ENCODE measurements at places on chromosomes 4 and X. TPM values are rescaled to one million over a fixed set of nuclear protein-coding genes. Genes with fewer than 3 reads are reported as not detected.

DNA sequence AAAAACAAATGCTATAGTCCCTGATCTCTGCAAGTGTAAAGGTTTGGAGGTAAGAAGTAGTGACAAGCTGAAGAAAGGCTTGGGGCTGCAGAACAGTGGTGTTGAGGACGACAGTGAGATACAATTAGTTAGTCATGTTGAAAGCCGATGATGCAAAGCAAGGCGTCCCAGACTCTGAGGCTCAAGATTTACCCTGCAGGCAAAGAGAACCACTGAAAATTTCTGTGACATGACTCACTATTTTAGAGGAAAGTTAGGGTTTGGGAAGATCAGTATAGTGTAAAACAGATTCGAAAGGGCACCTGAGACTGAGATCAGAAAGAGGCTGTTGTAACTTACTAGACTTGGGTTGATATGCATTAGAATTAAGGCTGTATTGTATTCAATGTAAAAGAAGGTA, 281.3 kb upstream of the FTHL17 start:
- DNase-seq: no peak

DNA sequence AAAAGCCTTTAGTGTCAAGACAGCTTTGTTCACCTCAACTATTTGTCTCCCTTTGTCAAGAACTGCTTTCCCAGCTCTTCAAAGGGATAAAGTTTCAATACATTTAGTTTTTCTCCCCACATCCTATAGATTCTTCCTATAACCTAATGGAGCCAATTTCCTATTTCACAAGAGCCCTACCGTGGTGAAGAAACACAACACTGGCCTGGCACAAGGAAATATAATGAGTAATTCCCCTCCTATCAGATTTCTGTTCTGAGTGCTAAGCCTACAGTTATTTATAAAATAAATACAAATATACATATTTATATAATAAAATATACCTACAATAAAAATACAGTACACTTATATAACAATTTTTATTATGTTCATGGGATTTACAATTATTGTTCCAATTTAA, 89.9 kb downstream of the SHISA3 start:
- no peak for DNase-seq

- no peak for DNase-seq
Measured at GRCh38 chr4:19171832-19172231, 1079.9 kb upstream of the SLIT2 start.

GRCh38 chr4:151004222-151004621, 10.9 kb downstream of the LRBA start:
- DNase-seq: no peak

GRCh38 chrX:124606724-124607123, 260.4 kb downstream of the SH2D1A start:
- DNase-seq: no peak

DNA sequence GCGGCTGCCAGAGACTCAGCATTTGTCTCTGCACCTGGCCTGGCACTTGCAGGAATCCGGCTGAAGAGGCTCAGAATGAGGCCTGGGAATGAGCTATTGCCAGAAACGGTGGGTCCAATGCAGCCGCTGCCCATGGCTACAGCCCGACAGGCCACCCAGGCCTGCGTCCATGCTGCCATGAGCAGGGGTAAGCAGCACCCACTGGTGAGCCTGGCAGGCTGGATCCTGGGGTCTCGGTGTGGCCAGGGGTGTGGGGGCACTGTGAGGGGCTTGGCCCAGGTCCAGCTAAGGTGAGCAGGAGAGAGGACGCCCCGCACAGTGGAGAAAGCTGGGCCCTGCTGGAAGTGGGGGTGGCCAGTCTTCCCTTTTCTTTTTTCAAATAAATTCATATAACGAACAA, 60.3 kb upstream of the MXD4 start:
- no peak for DNase-seq

- DNase-seq: no peak
Measured at GRCh38 chrX:47210661-47211425, 7.6 kb upstream of the CDK16 start.

The NPY2R gene
- not detected for total RNA-seq

The PPP2R2C gene
- total RNA-seq: under 0.01 TPM

The LPAR4 gene
- 0.33 TPM for total RNA-seq

Data from liver (tissue), 10 donors.